ENCODE measurements at places on chromosomes 16 and 17.

DNA sequence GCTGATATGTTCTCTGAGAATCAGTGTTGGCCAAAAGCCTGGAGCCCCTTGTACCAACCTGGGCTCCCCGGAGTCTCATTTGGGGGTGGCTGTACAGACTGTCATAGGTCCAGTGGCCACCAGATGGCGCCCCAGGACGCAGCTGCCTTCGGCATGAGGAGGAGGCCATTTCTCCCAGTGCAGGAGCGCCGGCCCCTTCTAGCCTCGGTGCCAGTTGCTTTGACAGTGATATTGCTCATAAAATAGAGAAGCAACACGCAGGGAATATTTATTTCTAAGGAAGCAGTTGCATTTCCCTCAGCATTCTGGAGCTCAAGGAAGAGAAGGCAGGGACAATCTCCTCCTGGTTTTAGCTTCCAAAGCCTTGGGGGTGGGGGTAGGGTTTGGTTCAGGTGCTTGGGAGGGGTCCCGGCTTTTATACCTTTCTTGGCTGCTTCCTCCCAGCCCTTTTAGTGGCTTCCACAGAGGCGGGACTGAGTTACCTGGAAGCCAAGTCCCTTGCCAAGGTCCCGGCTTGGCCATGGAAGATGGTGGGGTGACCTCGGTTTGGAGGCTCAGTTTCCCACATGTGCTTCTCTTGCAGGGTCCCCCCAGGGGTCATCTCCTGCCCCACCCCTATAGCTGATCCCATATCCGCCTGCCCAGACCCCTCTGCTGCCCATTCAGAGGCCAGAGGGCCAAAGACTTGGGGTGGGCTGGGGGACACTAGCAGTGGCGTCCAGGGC, 117.8 kb upstream of the CDC42EP4 start:
- peak; percentile 92 for DNase-seq

DNA sequence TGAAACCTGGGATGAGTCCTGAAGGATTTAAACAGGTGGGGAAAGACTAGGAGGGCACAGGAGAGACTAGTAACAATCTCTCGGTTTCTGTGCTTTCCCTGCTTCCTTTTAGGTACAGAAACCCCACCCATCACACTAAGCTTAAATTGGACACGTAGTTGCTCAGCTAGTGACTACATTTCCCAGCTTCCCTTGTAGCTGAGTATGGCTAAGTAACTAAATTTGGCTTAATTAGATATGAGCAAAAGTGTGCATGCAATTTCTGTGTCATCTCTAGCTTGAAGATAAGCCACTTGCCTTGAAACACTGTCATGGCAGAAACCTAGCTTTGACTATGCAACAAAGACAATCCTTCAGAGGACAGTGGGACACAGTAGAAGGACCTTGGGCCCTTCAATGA, 36.5 kb downstream of the CACNG1 start:
- DNase-seq: no peak

DNA sequence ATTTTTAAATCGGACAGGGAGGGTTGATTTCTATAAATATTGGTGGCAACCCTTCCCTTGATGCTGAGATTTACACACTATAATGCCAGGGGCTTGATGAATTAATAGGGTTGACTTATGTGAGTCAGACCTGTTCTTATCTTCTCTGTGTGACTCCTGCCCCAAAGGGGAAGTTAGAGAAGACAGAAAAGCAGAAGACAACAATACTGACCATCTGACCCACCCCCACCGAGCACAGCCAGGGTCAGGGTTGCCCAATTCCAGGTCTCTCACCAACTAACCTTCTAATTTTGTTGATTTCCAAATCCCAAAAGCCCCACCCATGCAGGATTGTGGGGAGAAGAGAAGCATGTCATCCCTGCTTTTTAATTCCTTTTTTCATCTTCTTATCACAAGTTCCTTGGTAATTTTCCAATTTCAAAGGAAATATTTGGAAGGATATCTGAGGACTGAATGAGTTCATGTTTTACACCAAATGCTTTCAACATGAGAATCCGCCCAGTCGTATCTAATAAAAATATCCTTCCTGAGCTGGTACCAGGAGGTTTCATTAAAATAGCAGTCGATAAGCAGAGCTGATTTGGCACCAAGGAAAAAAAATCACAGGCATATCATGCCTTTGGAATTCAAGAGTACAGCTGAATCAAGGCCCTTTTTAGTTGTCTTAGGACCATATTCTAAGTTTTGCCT, 603.4 kb upstream of the CDH11 start:
- no peak for DNase-seq

DNA sequence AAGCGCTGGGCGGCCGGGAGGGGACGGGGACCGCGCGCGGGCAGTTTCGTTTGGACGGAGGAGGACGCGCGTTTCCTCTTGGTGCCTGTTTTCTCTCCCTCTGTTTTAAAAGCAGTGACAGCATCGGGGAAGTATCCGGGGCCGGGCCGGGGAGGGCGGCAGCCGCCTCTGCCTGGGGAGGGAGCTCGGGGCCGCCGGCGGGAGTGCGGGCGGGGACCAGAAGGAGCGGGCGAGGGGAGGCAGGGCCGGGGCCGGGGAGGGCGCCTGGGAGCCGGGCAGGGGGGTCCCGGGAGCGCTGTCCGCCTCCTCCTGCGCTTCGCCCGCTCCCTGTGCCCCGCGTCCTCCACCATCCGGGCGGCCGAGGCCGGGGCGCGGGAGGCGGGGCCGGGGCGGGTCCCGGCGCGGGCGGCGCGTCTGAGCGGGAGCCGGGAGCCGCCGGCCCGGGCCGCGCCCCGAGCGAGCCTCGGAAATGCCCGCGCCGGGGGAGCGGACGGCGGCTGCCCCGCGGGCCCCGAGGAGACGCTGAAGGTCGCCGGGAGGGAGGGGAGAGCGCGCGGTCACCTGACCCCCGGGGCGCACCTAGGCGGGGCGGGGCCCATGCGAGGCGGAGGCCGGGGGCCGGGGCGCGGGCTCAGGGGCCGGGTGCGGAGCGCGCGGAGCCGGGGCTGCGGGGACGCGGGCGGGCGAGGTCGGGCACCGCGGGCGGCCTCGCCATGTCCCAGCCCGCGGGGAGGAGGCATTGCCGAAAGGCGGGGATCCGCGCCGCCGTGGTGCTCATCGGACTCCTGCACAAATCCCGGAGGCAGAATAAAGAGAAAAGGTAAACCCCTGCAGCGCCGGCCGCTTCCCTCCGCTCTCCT, 57.3 kb downstream of the RAP1GAP2 start:
- DNase-seq: peak; percentile 14

DNA sequence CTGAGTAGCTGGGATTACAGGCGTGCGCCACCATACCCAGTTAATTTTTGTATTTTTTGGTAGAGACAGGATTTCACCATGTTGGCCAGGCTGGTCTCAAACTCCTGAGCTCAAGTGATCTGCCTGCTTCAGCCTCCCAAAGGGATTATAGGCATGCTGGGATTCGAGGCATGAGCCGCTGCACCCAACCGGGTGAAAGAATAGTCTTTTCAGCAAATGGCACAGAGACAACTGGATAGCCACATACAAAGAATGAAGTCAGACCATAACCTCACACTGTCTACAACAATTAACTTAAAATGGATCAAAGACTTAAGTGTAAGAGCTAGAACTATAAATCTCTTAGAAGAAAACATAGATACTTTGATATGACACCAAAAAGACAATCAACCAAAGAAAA, 67.6 kb downstream of the TBC1D16 start:
- no peak for DNase-seq

GRCh38 chr17:56751145-56751738, 82.5 kb downstream of the C17orf67 start:
- DNase-seq: no peak

GRCh38 chr17:49588312-49588711, 12.6 kb downstream of the NXPH3 start:
- DNase-seq: no peak

Measured in NCI-H510A (cell line).